Gastroesophageal sphincter (tissue), 4 donors: ENCODE measurements at places on chromosomes 2 and 18.

DNA sequence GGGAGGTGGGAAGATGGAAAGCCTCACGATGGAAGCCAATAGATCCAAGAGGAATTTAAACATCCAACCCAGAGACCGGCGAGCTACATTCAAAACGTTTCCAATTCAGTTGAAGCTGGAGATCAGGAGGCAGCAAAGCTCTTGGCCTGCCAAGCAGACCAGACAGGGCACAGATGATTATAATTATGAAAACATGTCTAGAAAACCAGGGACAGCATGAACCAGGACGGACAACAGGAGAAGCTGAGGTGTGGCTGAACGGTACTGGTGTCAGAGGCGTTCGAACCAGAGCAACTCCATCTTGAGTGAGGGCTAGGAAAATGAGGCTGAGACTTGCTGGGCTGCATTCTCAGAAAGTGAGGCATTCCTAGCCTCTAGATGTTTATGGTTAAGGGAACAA is 102.2 kb upstream of the CCDC150 start:
- no peak for ATAC-seq

DNA sequence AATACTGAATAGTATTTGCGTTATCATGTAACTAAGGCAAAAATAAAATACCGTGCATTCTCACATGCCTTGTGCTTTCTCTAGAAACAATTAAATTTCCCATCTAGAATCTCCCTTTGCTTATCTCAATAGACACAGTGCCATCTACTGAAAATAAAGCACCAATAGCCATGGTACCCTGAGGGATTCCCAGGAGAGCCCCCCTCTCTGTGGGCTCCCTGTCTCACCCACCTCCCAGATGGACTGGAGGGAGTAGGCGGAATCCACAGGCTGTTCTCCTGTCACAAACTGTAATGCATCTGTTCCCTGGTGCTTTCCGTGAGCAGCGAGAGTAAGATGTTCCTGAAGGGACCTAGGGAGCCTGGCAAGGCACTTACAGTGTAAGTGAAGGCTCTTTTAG is 112.4 kb upstream of the UPP2 start:
- no peak for ATAC-seq

DNA sequence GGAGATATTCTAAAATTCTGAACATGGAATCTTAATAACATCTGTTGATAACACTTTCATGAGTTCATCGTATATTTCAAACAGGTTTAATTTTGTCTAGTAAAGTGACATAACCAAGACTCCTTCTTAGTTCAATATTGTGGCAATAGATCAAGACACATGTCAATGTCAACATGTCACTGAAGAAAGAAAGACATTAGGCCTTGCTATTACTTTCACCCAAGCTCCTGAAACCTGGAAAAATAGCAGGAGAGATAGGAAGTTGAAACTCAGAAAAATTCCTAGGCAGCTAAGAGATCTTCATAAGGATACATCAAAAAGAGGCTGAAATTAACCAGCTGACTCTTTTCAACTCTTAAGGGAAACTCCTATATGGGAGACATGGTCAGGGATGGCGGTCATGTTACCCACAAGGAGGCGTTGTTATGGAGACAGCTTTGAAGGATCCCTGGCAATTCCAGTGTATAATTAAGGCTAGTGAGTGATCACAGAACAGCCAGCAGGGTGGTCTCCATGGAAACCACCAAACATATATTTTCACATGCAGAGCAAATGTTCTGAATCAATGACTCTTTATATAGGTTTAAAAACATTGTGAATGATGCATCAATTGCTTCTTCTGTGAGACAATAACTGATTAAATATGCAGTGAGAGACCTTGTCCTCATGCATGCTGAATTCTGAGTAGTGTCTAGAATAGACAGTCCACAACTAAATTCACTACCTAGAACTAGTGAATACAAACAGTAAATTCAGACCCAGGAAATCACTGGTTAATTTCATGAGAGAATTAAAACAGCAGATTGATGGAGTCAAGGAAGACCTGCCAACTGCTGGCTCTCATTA is 115.3 kb upstream of the RIOK3 start:
- ATAC-seq, result no peak

- no peak for ATAC-seq
Measured at GRCh38 chr2:68564426-68564825, 79.0 kb upstream of the PROKR1 start.

- no peak for ATAC-seq
Measured at GRCh38 chr2:128636802-128637147, 318.1 kb upstream of the HS6ST1 start.

GRCh38 chr18:43805646-43806194 is 528.4 kb upstream of the SYT4 start:
- no peak for ATAC-seq

GRCh38 chr2:219957820-219958219 is 330.4 kb downstream of the SLC4A3 start:
- ATAC-seq, result no peak

DNA sequence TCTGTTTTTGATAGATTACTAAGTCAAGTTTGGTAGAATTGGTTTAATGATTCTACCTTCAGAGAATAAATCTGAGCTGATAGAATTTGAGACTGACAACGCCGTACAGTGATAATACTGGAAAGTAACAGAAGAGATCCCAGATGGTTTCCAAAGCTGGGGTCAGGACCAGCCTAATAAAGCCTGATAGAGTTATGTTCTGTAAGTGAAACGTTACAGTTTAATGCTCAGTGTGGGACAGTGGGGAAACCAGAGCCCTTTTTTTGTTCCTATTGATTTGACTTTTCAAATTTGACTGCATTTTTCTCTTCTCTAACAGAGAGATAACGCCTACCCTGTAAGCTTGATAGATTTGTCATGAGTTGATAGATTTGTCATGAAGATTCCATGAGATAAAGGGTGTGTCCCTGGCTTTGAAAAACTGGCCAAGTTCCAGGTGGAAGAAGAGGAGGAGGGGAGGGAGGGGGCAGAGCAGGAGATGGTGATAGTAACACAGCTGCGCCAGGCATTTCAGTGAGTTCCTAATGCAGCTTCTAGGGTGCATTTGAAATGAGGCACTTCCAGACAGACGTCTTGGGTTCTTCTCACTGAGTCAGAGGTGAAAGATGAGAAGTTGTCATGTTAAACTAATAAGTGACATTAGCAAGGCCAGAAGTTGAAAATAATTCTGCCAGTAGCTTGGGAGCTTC is 65.1 kb downstream of the CERS6 start:
- peak; percentile 40 for ATAC-seq

- ATAC-seq, result no peak
Measured at GRCh38 chr2:37896319-37896718, 28.8 kb upstream of the RMDN2 start.

DNA sequence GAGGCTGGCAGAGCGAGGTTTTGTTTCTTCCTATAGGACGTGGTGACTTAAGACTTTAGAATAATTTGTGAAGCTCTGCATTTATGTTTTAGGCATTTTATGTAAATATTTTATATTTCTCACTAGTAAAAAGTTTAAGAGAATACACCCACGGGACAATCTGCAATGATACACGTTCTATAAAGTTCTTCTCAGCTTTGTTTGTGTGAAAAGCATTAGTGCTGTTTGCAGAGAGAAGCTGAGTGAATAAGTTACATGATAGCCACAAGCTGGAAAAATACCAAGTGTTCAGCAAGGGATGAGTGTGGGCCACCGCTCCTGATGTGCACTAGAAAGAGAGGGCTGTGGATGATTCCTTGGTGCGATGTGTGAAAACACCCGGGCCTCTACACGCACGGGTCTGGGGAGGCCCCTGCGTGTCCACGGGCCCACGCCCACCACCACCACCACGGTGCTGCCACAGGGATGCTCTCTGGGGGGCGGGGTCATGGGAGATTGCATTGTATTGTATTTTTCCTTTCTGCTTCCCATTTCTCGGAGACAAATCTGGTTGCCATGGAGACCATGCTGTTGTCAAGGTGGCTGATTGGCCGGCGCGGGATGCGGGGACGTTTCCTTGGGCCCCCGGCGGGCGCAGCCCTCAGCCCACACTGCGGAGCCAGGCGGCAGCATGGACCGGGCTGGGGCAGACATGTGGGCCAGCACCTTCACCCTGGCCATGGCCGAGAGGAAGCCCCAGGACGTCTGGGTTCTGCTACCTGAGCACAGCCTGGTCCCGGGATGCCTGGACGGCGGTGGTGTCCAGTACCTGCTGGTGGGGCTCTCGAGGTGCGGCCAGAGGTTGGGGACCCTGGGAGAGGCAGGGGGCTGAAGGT is at the start of gene RTP5:
TSS of gene RTP5 (plus strand) at position 643 of the 875 bp plus-strand sequence. CDS start at position 671, 28 bp downstream.
- no peak for ATAC-seq

GRCh38 chr2:170339750-170340692 is 162.1 kb downstream of the MYO3B start:
- no peak for ATAC-seq

DNA sequence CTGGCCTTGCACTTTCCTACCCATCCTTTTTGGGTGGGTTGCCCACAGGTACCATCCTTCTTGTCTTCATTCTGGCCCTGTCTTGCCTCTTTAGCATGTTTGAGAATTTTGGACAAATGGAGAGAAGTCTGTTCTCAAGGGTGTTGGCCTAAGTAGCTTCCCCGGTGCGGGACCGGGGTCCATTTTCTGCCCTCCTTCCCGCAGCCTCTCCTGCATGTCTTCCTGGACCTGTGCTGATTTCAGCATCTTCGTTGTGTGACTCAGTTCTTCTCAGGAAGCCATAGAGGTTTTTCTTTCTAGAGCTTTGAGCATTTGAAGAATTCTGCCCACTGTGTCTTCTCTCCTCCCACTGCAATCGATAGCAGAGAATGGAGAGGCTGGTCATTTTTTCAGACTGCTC is 172.7 kb downstream of the SH3RF3 start:
- no peak for ATAC-seq

DNA sequence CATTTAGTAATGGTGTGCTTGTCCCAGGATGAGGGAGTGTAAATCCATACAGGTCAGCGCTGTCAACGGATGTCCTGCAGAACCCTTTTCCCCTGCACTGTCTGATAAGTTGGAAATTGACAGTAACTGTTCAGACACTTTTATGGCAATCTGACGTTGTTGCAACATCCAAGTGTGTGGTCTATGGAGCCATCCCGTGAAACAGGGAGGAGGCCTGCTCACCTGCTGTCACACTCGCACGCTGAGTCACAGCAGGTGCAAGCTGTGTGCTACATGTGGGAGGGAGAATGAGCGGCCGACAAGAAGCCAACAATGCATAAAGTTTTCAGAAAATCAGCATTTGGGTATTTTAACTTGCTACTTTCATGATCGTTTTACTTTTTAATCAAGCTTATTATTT is 43.7 kb upstream of the RMDN2 start:
- no peak for ATAC-seq

DNA sequence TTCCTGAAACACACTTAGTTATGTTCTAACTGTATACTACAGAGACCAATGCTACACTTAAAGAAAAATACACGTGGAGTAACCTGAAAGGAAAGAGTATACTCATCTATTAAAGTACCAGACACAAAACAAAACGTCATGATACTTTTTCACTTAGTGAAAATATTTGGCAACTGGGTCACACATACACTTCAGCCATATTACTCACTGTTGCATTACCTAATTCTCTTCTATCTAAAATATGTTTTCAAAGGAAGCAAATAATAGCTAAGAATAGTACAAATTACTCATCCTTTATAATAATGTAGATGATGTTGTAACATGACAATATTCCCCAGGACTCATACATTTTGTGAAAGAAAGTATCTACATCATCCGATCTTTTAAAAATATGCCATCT is 76.5 kb upstream of the EPB41L3 start:
- ATAC-seq, result peak; percentile 43

DNA sequence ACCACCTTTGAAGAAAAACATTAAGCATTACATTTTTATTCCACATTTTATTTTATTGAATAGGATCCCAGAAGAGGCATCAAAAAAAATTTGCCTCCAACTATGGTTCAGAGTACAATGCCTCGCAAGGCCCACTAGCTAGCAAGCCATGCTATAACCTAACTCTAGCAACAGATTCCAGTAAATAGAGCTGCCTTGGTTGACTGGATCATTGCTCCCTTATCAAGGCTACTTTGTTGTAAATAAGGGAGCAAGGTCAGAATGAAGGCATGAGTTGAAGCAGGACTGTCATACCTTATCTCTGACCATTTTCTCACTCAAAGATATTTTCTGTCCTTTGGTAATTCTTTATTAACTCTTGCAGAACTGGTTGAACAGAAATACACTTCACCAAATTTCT is 672.6 kb downstream of the EPHA4 start:
- no peak for ATAC-seq

- ATAC-seq, result no peak
Measured at GRCh38 chr2:151815821-151816489, 12.3 kb downstream of the ARL5A start.

GRCh38 chr2:150100336-150100735 is 387.1 kb downstream of the RND3 start:
- ATAC-seq, result no peak

DNA sequence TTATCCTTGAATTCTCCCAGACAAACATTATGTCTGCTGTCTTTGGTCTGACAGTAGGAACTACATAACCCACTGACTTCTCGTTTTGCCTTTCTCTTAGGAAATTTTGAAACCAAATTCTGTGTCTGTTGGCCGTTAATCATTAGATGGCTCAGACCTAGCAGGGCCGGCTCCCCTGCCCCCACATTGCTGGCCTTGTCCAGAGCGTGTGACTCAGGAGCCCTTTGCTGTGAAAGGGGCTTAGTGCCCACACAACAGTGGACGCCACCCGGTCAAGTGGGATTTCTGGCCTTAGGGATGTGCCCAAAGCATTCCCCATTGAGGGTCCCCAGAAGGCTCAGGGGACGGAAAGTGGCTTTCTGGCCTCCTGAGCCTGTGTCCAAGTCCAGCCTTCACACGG is 137.5 kb downstream of the CTIF start:
- ATAC-seq, result no peak

- no peak for ATAC-seq
Measured at GRCh38 chr2:130826821-130827501, 9.8 kb upstream of the ARHGEF4 start.
